Bronchus fibroblast of lung (primary cell): ENCODE measurements at places on chromosomes 6 and 20. TPM values are rescaled to one million over a fixed set of nuclear protein-coding genes. Genes with fewer than 3 reads are reported as not detected.

The CST2 gene
- not detected in 2 replicates for total RNA-seq

The SLC35D3 gene
- total RNA-seq: not detected in 2 replicates

The UNC5CL gene
- under 0.01 and 0.15 TPM in 2 replicates for total RNA-seq

The CBLN4 gene
- total RNA-seq: not detected in 2 replicates

The PSMB9 gene
- total RNA-seq: 4.2 and 4.9 TPM in 2 replicates

The WFDC6 gene
- total RNA-seq: not detected in 2 replicates

The LTB gene
- total RNA-seq: not detected in 2 replicates

The ZNF165 gene
- 0.34 and 0.45 TPM in 2 replicates for total RNA-seq
